Activated CD4-positive, alpha-beta memory T cell treated with anti-CD3 and anti-CD28 coated beads, Interleukin-2, amount 10 ng/mL, durations not matched to agents 7 days and 5 days (primary cell): ENCODE measurements at places on chromosomes 7 and 10.

- peaks cover 69% of the 10 kb centered on the region for H3K4me1 ChIP-seq
- peak overlapping the region; percentile 99 for H3K4me3 ChIP-seq
- H3K36me3 ChIP-seq, result peaks cover 84% of the 10 kb centered on the region
- peak overlapping the region; percentile 89 for H3K27ac ChIP-seq
- DNase-seq, result no peak
- H3K27me3 ChIP-seq, result no peaks in the 10 kb centered on the region
These were observed 26.0 kb downstream of the PRSS2 start for GRCh38 chr7:142796501-142797390.

GRCh38 chr10:78579995-78580394 lies 488.8 kb upstream of the ZMIZ1 start:
- no peak overlapping the region for H3K27ac ChIP-seq
- peaks cover 3% of the 10 kb centered on the region for H3K27me3 ChIP-seq
- H3K4me3 ChIP-seq, result no peak overlapping the region
- no peaks in the 10 kb centered on the region for H3K36me3 ChIP-seq

DNA sequence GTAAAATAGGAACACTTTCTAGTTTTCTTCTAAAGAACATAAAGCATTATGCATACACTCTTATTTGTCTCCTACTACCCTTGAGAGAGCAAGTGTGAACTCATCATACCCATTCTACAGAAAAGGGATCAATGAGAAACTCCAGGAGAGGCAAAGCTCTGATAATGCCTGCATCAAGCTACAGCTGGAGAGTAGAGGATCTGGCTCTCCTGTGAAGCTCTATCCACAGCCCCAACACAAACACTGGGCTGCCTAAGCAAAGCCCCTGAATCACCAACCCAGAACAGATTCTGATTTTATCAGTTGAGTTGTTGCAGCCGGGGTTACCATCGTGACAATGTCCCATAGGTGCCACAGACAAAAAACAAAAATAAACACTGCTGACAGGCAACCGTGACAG lies 74.9 kb downstream of the NUDCD3 start:
- H3K4me3 ChIP-seq, result no peak overlapping the region
- peaks cover 7% of the 10 kb centered on the region for H3K4me1 ChIP-seq
- DNase-seq, result no peak
- no peaks in the 10 kb centered on the region for H3K27me3 ChIP-seq
- H3K27ac ChIP-seq, result no peak overlapping the region

DNA sequence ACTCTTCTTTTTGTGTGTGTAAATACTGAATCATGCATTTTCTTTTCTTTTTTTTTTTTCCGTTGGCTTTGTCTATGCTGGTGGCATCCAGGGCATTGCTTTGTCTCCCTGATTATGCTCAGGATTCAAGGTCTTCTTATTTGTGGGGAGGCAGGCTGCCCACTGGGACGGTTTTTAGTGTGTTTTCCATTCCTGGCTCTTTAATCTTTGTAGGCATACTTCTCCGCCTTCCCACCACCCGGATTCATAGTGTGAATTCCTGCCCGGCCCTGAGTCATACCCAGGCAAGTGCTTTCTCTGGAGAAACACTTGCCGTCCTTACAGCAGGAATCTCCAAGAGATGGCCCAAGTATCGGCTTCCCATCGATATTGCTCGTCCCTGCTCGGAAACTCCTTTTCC lies 5.2 kb downstream of the ZNF655 start:
- peaks cover 66% of the 10 kb centered on the region for H3K36me3 ChIP-seq
- no peak for DNase-seq
- peaks cover 42% of the 10 kb centered on the region for H3K4me1 ChIP-seq
- no peaks in the 10 kb centered on the region for H3K27me3 ChIP-seq

DNA sequence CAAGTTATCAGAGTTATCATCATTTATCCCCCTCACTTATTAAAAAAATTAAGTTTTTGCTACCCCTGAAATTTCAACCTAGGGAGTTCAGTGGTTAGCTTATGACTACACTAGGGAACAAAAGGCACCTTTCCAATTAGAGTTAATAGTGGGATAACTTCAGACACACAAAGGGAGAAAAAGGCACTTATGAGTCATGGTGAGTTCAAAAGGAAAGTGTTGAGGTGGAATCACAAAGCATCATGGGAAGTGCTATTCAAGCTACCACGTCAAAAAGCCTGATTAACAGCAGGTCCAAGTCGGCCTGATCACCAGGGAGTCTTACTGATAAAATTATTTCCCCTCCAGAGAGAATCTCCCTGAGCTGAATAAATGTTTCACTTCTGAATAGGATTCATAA lies 165.7 kb downstream of the C7orf25 start:
- H3K4me3 ChIP-seq, result no peak overlapping the region
- H3K36me3 ChIP-seq, result no peaks in the 10 kb centered on the region
- no peak overlapping the region for H3K27ac ChIP-seq
- H3K4me1 ChIP-seq, result no peaks in the 10 kb centered on the region

GRCh38 chr7:30276203-30276900 lies 8.0 kb upstream of the ZNRF2 start:
- no peaks in the 10 kb centered on the region for H3K36me3 ChIP-seq
- H3K4me3 ChIP-seq, result no peak overlapping the region
- H3K4me1 ChIP-seq, result peaks cover 7% of the 10 kb centered on the region
- peak; percentile 57 for DNase-seq
- no peaks in the 10 kb centered on the region for H3K27me3 ChIP-seq

GRCh38 chr7:38630720-38631673 lies at the start of gene AMPH:
Gene AMPH, minus strand, starts transcription at chr7:38631373. Its CDS starts 22 bp downstream, at chr7:38631351.
- peak within 1 kb of the TSS; percentile 44 for H3K4me3 ChIP-seq
- peaks cover 6% of the 10 kb centered on the region for H3K4me1 ChIP-seq
- peaks cover 51% of the 10 kb centered on the region for H3K27me3 ChIP-seq
- no peak within 1 kb of the TSS for H3K27ac ChIP-seq

GRCh38 chr7:131235489-131236317 lies 92.0 kb upstream of the MKLN1 start:
- peaks cover 68% of the 10 kb centered on the region for H3K4me1 ChIP-seq
- H3K27ac ChIP-seq, result peak overlapping the region; percentile 84
- peak overlapping the region; percentile 23 for H3K4me3 ChIP-seq
- peaks cover 5% of the 10 kb centered on the region for H3K36me3 ChIP-seq
- DNase-seq, result peak; percentile 86

GRCh38 chr7:143901332-143901667 lies 676 bp downstream of the TCAF1 start:
- H3K27ac ChIP-seq, result peak overlapping the region; percentile 73
- no peak for DNase-seq
- H3K4me3 ChIP-seq, result peak overlapping the region; percentile 92
- H3K36me3 ChIP-seq, result no peaks in the 10 kb centered on the region

GRCh38 chr10:12500381-12501303 lies 151.3 kb downstream of the CAMK1D start:
- no peaks in the 10 kb centered on the region for H3K36me3 ChIP-seq
- H3K27me3 ChIP-seq, result no peaks in the 10 kb centered on the region
- no peak for DNase-seq
- no peak overlapping the region for H3K27ac ChIP-seq

DNA sequence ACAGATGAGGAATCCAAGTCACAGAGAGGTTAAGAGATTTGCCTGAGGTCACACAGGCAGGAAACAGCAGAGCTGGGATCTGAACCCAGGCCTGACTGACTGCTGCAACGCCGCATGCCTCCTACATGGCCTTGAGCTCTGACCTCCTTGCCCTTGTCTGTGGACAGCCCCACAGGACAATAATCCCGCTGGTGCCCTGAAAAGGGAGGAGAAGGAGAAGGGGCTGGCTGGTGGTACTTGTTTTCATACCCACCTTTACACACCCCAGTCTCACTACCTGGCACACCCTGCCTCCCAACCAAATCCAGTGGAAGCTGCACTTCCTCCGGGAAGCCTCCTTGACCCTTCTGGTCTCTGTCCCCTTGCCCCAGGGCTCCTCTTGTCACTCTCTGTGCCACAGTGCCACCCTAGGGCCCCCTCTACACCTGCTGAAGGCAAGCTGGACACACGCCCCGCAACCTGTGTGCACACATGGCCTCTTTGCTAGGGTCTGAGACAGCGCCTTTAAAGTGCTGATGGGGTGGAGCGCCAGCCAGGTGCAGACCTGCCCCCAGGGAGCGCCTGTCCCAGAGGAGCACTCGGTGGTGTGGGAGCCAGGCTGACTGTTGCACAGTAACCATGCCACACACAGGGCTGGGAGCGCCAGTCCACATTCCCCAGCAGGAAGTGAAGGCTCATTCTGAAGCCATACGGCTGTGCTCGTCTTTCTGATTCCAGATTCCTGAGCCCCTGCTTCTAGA lies 38.6 kb downstream of the ZCCHC24 start:
- no peak overlapping the region for H3K27ac ChIP-seq
- DNase-seq, result no peak
- H3K4me1 ChIP-seq, result no peaks in the 10 kb centered on the region

GRCh38 chr7:75842836-75843446 lies 29.3 kb upstream of the CCL24 start:
- DNase-seq, result peak; percentile 37
- no peak overlapping the region for H3K4me3 ChIP-seq
- H3K36me3 ChIP-seq, result no peaks in the 10 kb centered on the region
- no peaks in the 10 kb centered on the region for H3K27me3 ChIP-seq
- H3K4me1 ChIP-seq, result peaks cover 13% of the 10 kb centered on the region

- H3K27me3 ChIP-seq, result peaks cover 5% of the 10 kb centered on the region
- DNase-seq, result no peak
- H3K4me3 ChIP-seq, result no peak overlapping the region
- H3K27ac ChIP-seq, result no peak overlapping the region
These were observed 687 bp upstream of the ARMC3 start for GRCh38 chr10:22927166-22927565.

- no peaks in the 10 kb centered on the region for H3K36me3 ChIP-seq
- H3K4me3 ChIP-seq, result no peak overlapping the region
- DNase-seq, result no peak
- no peaks in the 10 kb centered on the region for H3K4me1 ChIP-seq
- H3K27me3 ChIP-seq, result no peaks in the 10 kb centered on the region
- no peak overlapping the region for H3K27ac ChIP-seq
These were observed 260.3 kb upstream of the RNF32 start for GRCh38 chr7:156380261-156380660.

- no peaks in the 10 kb centered on the region for H3K27me3 ChIP-seq
- peaks cover 33% of the 10 kb centered on the region for H3K36me3 ChIP-seq
- DNase-seq, result no peak
- H3K4me3 ChIP-seq, result no peak overlapping the region
- H3K4me1 ChIP-seq, result peaks cover 57% of the 10 kb centered on the region
These were observed 83.6 kb downstream of the FAM53B start for GRCh38 chr10:124660404-124661125.

- peaks cover 50% of the 10 kb centered on the region for H3K27me3 ChIP-seq
- peak; percentile 71 for DNase-seq
- H3K27ac ChIP-seq, result peak overlapping the region; percentile 92
- H3K36me3 ChIP-seq, result peaks cover 3% of the 10 kb centered on the region
These were observed 145.8 kb downstream of the FRMD4A start for GRCh38 chr10:14184841-14185315.

- DNase-seq, result no peak
- peaks cover 46% of the 10 kb centered on the region for H3K36me3 ChIP-seq
These were observed 194.6 kb downstream of the MLLT10 start for GRCh38 chr10:21728618-21729017.

DNA sequence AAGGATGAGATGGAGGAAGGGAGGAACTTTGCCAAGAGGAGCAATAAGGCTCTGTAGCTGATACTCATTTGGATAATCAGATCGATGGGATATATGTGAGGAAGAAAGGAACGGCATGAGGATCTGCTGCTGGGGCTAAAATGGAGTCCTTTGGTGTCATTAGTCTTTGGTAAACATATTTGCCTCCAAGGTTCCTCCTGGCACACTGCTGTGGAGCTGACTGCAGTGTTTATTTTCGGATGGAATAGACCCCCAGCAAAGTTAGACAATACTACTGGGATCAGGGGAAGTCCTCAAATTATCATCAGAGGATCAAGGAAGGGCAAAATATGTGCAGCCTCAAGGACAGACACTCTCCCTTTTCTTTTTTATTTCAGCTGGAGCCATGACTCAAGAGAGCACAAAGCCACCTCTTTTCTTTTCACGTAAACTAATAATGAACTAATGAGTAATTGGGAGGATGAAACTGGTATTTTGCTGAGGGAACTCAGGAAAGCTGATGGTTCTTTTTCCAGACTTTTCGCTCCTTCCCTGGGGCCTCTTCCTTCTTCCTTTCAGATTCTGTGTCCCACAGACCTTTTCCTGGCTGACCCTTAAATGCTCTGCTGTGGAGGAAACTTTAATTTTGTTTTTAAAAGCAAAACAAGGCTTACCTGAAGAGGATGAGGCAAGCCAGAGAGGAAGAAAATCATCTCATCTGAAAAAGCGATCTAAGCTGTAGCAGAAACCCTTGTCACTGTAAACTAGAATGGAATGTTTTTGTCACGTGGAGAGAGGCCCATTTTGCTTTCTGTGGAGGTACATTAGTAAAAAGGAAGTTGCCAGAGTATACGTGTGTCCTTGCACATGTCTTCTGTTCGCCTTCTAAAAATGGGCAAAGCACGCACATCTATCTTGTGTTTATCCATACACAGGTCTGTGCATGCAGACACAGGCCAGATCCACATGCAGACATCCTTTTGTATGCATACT lies 33.3 kb downstream of the LRMDA start:
- no peaks in the 10 kb centered on the region for H3K4me1 ChIP-seq
- H3K4me3 ChIP-seq, result no peak overlapping the region
- peaks cover 2% of the 10 kb centered on the region for H3K27me3 ChIP-seq

DNA sequence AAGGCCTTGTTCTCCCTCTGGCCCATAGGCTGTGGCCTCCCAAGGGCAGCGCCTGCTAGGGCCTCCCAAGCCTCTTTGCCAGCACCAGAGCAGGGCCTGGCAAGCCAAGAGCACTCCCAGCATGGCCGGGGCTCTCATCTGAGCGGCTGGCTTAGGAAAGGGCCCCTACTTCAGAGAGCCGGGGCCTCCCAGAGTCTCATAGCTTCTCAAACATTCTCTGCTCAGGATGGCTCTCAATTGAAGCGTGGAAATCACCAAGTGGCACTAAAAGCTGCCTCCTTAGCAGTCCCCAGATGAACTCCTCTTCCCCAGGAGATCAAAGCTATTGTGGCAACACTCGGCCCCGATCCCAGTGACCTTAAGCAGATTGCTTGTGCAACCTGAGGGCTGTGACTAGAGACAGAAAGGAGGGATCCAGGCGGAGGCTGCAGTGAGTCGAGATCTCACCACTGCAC lies 69.4 kb downstream of the FAM53B start:
- H3K36me3 ChIP-seq, result peaks cover 71% of the 10 kb centered on the region
- H3K4me3 ChIP-seq, result no peak overlapping the region
- H3K4me1 ChIP-seq, result peaks cover 86% of the 10 kb centered on the region
- DNase-seq, result no peak
- no peak overlapping the region for H3K27ac ChIP-seq
- H3K27me3 ChIP-seq, result no peaks in the 10 kb centered on the region
